ENCODE measurements at places on chromosomes 16 and 17.

DNA sequence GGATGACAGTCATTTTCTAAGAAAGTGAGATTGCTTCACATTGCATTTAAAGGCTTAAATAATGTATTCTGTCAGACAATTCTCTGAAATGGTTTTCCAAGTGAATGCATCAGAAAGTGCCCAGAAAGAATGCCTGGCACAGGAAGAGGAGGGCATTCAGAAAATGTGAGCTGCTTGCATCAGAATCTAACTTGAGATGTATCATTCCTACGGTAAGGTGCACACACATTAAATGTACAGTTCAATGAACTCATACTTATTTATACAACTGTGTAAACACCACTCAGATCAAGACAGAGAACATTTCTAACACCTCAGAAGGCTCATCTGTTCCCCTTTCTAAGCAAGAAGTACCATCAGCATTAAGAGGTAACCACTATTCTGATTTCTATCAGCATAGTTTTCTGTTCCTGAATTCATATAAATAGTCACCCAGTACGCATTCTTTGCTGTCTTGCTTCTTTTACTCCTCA is 638.0 kb downstream of the MAF start:
- no peak for DNase-seq

- no peak for DNase-seq
These were observed 143.3 kb upstream of the AXIN2 start for GRCh38 chr17:65704731-65705130.

DNA sequence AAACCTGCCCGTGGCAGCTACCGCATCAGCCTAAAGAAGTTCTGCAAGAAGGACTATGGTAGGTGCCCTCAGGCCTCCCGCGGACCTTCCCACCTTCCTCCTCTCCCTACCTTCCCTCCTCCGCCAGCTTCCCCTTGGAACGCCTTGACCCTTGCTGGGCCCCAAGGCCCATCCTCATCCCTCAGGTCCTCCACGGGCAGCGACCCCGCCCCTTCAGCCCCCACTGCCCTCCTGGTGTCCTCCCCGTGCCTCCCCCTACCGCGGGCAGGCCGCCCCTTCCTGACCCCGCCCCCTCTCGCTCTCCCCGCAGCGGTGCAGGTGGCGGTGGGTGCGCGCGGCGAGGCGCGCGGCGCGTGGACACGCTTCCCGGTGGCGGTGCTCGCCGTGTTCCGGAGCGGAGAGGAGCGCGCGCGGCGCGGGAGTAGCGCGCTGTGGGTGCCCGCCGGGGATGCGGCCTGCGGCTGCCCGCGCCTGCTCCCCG is 1.4 kb upstream of the TBC1D24 start:
- DNase-seq: no peak

GRCh38 chr17:56697190-56697589 is 103.7 kb downstream of the NOG start:
- no peak for DNase-seq

DNA sequence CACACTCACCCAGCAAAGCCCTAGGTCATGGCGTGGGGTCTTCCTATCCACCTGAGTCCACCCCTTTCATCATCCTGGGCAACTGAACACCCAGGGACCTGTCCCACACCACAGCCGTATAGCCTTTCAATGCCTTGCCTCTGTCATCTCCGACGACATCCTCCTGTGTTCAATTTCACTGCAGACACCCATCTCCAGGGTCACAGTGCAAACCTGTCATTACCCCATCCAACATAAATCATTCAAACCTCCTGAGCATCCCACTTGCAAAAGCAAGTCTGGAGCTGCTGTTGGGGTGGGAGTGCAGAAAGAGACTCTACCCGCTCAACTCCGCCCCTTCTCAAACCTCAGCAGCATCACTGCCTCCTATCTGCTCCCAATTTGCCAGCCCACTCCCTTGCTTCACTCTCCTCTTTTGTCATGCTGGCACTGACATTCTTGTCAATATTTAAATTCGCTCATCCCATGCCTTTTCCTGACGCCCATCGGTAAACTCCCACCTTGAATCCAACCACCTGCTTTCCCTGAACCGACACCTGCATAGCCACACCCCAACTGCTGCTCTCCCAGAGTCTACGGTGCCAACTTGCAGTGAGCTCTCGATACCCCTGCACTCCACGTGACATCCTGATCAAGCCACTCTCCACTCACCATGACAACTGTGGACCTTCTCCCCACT is 37.0 kb downstream of the MARF1 start:
- DNase-seq: no peak

DNA sequence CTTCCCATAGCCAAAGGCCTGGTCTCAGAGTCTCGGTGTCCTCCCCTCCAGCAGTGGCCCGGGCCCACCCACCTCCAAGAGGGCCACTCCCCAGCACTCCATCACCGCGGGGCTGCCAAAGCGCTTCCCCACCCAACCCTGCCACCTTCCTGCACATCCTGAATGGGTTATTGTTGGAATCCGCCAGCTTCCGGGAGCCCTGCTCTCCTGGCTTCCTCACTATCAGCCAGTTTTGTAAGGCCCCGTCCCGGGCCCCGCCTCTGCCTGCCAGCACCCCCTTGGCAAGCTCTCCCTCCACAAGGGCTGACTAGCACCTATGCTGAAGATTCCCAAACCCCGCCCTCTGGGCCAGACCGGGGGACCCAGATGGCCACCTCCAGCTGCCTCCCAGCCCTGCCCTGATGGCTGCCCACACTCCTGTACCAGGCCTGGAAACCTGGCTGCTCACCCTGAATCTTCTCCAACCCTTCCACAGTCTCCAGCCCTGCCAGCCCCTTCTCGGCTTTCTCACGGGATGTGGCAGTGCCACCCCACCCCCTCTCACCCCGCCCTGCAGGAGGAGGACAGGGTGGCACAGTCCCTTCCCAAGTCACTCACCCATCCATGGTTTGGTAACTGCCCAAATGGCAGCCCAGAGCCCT is 14.4 kb downstream of the MYBBP1A start:
- DNase-seq: no peak

DNA sequence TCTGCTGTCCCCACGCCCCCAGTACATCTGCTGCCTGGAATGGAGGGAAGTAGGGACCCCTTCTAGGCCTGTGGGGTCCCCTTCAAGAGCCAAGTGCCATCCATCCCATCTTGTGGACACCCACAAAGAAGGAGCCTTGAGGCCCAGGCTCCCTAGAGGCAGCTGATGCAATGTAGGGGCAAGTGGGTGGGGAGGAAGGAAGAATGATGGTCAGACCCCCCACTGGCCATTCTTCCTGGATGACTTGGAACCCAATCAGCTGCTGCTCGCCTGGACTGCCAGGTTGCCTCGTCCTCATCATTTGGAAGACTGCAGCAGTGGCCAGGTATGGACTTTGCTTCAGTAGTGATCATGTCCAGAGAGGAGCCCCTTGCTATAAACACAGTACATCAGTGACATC is 48.9 kb downstream of the SMPD3 start:
- no peak for DNase-seq

DNA sequence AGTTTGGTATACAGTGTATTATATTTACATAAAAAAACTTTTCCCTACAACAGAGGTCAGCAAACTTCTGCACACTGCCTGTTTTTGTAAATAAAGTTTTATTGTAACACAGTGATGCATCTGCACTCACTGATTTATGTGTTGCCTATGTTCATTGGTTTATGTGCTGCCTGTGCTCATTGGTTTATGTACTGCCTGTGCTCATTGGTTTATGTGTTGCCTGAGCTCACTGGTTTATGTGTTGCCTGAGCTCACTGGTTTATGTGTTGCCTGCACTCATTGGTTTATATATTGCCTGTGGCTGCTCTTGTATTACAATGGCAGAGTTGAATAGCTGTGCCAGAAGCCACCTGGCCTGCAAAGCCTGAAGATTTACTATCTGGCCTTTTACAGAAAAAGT is 81.6 kb downstream of the MYH11 start:
- no peak for DNase-seq

DNA sequence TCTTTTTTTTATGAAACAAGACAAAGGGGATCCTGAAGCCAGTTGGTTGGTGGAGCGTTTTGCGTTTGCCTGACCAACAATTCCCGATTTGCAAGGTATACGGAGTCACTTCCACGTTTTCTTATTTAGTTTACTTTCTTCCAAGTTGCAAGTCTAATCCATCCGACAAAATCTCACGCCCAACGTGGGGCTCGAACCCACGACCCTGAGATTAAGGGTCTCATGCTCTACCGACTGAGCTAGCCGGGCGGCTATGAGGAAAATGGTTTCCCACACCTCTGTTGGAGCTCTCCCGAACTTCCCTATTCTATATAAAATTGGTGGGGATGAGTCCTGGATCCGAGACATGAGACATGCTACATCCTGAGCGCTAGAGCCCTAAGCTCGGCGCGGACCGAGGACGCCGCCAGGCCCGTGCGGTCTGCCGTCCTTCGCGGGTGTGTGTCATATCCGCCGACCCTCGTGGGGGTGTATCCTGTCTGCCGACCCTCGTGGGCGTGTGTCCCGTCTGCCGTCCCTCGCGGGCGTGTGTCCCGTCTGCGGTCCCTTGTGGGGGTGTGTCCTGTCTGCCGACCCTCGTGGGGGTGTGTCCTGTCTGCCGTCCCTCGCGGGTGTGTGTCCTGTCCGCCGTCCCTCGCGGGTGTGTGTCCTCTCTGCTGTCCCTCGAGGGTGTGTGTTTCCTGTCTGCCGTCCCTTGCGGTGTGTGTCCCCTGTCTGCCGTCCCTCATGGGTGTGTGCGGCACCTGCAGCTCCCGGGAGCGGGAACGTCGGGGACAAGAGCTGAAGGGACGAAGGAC is 22.6 kb downstream of the ZNF213 start:
- no peak for DNase-seq
